ENCODE measurements at places on chromosomes 1 and 21.

- DNase-seq = no peak
Measured at GRCh38 chr21:43880111-43880985, 15.3 kb downstream of the AGPAT3 start.

DNA sequence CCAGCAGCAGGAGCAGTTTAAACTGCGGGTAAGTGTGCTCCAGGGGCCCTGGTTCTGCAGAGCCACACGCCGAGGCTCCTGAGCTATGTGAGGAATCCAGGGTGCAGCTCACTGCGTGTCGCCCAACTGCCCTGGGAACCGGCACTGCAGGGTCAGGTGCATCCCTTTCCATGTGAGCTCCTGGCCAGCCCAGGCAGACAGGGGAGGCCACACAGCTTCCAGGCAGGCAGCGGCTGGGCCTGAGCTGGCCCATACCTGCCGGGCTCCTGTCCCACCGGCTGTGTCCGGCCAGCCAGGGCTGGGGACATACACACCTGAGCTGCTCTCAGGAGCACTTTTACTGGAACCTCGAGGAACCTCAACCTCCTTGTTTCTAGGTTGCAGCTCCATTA, 18.6 kb upstream of the COL18A1 start:
- no peak for DNase-seq

GRCh38 chr1:77757066-77757584, 2.5 kb downstream of the USP33 start:
- DNase-seq = no peak

DNA sequence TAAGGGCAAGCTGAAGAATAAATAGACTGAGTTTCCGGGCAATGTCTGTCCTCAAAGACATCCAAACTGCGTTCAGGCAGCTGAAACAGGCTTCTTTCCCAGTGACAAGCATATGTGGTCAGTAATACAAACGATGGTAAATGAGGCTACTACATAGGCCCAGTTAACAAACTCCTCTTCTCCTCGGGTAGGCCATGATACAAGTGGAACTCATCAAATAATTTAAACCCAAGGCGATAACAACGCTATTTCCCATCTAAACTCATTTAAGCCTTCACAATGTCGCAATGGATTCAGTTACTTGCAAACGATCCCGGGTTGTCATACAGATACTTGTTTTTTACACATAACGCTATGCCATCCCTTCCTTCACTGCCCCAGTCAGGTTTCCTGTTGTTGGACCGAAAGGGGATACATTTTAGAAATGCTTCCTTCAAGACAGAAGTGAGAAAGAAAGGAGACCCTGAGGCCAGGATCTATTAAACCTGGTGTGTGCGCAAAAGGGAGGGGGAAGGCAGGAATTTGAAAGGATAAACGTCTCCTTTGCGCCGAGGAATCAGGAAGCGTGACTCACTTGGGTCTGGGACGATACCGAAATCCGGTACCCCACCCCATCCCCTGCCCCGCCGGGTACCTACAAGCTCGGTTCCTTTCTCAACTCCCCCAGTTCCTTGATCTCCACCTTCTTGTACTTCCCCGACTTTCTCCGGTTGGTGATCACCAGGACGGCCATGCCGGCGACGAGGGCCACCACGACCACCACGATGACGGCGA, 1.3 kb downstream of the TACSTD2 start:
- DNase-seq = no peak

- no peak for DNase-seq
Measured at GRCh38 chr1:8094481-8095241, 68.6 kb upstream of the ERRFI1 start.

DNA sequence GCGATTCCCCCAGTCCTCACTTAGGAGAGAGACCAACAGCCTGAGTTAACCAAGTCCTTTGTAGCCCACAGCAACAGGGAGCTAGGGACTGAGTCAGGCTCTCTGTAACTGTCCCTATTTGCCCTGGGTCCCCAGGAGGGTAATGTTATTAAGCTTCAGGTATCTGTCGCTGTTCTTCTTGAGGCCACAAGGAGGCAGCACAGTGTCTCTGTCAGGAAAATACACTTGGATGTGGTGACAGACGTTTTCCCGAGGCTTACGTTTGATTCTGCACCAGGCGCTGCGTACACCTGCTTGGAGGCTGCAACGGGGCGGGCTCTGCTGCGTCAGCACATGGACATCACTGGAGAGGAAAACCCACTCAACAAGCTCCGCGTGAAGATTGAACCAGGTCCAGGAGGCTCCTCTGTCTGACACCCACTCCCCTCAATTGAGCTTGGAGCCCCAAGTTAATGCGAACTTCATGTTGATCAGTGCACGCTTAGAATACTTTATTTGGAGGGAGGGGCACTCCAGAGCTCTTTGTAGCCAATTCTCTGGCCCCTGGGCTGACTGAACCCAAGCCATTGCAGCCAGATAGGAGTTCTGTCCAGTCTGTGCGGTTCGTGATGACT, 10.7 kb upstream of the ELF3 start:
- peak; percentile 81 for DNase-seq

- no peak for DNase-seq
Measured at GRCh38 chr1:111938123-111938522, 51.3 kb downstream of the KCND3 start.

DNA sequence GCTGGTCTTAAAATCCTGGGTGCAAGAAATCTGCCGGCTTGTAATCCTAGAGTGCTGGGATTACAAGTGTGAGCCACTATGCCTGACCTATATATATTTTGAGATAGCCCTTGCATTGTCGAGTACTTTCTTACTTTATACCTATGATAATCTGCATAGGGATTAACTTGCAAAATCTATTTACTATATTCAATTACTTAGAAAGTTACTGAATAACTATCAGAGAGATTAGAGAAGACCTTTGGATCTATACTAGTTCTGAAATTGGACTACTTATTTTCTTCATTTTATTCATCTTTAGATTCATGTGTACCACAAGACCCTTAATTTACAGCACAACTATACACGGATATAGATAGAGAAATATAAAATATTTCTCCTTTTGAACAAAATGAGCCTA, 1766.0 kb downstream of the NCAM2 start:
- no peak for DNase-seq

DNA sequence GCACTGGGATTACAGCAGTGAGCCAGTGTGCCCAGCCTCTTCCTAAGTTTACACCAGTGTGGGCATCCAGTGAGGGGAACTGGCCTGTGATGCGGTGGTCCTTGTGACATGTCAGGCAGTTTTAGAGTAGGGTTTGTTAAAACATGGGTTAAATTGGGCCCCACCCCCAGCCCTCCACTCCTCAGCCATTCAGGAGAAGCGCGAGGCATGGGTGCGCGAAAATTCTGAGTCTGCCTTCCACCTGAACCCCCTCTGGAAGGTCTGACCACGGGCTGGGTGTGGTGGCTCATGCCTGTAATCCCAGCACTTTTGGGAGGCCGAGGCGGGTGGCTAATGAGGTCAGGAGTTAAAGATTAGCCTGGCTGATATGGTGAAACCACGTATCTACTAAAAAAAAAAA, 51.7 kb downstream of the SKI start:
- DNase-seq = no peak

DNA sequence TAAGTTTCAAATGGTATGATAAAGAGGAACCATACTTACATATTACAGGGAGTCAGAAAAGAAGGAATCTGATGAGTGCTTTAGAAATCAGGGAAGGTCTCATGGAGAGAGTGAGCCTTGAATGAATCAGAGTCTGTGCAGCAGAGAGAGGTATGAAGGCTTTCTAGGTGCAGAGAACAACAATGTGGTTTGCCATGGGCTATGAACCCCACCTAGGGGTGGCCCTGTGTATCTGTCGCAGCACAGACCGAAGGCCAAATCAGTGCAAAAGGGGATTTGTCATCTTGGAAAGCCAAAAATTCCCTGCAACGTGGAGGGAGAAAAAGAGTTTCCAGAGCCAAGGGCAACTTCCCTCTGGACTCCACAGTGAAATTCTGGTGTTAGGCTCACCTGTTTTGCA, 3.5 kb downstream of the PAPPA2 start:
- peak; percentile 74 for DNase-seq

DNA sequence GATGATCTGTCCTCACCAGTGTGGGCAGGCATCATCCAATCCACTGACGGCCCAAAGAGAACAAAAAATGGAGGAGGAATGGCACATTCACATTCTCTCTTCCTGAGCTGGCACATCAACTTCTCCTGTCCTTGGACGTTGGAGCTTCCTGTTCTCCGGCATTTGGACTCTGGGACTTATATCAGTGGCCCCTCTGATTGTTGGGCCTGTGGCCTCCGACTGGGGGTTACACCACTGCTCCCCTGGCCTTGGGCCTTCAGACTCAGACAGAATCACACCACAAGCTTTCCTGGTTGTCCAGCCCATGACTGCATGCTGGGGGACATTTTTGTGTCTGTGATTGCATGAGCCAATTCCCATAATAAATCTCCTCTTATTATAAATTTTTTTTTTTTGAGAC, 20.1 kb downstream of the IFNLR1 start:
- no peak for DNase-seq

DNA sequence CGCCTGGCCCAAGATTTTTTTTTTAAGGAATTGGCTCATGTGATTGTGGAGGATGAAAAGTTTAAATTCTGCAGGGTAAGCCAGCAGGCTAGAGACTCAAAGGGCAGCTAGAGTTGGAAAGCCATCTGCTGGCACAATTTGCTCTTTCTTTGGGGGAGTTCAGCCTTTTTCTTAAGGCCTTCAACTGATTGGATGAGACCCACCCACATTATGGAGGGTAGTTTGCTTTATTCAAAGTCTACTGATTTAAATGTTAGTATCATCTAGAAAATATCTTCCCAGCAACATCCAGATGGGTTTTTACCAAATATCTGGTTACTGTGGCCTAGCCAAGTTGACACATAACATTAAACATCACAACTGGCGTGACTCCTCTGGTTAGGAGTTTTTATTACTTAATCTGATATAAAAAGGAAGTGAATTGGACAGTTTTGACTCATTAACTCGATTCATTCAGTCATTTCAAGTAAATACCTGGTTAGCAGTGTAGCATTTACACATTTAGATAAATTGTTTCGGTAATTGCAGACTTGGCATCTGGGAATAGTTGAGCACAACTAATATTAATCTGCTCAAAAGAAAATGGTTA, 12.4 kb downstream of the HOOK1 start:
- DNase-seq = no peak

DNA sequence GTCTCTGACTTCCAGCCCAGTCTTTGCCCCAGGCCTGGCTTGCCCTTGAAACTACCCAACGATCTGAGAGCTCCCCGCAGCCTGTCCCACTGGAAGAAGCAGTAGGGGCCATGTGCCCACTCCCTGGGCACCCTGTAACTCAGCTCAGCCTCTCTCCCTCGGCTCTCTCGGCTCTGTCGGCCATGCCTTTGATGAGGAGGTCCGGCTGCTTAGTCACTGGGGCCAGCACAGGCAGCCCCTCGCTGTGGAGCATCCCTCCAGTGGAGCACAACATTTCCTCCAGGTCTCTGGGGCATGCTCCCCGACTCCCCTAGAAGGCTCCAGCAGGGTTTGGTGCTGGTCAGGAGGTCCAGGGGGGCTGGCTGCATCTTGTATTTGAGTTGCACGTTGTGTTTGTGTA, 83.3 kb upstream of the DISP3 start:
- no peak for DNase-seq

GRCh38 chr1:17615157-17615556, 75.7 kb downstream of the ARHGEF10L start:
- no peak for DNase-seq

- DNase-seq = no peak
Measured at GRCh38 chr1:222040955-222041354, 299.1 kb upstream of the DUSP10 start.

DNA sequence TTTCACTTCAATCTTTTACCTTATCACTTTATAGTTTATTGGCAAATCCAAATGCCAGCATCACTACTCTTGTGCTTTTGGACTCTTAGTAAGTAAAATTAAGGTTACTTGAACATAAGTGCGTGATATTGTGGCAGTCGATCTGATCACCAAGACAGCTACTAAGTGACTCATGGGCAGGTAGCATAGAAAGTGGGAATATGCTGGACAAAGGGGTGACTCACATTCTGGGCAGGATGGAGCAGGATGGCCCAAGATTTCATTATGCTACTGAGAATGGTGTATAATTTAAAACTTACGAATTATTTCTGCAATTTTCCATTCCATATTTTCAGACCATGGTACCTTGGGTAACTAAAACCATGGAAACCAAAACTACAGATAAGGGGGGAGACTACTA, 120.2 kb downstream of the ROR1 start:
- DNase-seq = no peak

- peak; percentile 73 for DNase-seq
Measured at GRCh38 chr1:195345149-195345548, 1263.1 kb downstream of the KCNT2 start.

- no peak for DNase-seq
Measured at GRCh38 chr1:198734323-198735008, 95.6 kb downstream of the PTPRC start.

DNA sequence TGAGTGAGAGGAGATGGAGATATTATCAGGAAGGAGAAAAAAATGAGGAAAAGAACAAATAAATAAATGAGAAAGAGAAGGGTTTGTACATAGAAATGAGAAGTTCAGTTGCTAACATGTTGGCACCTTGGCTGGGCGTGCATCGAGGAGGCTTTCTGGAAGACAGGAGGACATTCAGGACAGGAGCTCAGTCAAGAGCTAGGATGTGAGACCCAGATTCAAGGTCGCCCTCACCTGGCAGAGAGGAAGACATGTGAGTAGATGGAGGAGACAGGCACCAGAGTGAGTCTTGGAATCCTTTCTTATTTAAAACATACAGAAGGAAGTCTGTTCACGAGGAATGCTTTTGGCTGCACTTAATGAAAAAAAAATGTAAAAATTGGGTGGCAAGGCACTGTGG, 640.9 kb downstream of the NPHP4 start:
- DNase-seq = peak; percentile 48

GRCh38 chr1:89191314-89191713, 7.4 kb downstream of the GBP4 start:
- no peak for DNase-seq

- no peak for DNase-seq
Measured at GRCh38 chr1:203252678-203253077, 23.2 kb upstream of the CHIT1 start.

DNA sequence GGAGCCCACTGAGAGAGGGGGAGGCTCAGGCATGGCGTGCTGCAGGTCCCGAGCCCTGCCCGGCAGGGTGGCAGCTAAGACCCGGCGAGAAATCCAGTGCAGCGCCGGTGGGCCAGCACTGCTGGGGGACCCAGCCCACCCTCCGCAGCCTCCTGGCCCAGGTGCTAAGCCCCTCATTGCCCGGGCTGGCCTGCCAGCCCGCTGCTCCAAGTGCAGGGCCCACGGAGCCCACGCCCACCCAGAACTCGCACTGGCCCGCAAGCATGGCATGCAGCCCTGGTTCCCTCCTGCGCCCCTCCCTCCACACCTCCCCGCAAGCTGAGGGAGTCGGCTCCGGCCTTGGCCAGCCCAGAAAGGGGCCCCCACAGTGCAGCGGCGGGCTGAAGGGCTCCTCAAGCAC, 61.5 kb downstream of the C21orf91 start:
- DNase-seq = no peak
